ENCODE measurements at places on chromosomes 1 and 21.

DNA sequence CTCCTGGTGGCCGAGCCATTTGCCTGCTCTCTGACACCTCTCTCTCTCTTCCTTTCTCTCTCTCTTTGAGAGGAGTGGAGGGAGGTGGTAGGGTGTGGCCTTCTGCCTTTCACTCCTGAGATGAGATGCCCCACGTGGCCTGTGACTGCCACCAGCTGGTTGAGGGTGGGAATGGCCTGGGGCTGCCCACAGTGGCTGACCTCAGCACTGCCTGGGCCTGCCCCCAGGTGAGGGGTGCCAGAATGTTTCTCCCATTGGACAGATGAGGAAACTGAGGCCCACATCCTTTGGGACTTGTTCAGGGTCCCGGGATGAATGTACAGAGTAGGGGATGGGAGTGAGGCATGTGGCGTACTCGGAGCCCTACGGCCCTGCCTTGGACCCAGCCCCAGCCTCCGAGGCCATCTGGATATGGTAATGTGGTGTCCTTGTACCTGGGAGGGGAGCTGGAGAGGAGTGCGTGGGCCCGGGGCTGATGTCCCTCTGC is 12.7 kb upstream of the C1orf167 start:
- DNase-seq = peak; percentile 94

DNA sequence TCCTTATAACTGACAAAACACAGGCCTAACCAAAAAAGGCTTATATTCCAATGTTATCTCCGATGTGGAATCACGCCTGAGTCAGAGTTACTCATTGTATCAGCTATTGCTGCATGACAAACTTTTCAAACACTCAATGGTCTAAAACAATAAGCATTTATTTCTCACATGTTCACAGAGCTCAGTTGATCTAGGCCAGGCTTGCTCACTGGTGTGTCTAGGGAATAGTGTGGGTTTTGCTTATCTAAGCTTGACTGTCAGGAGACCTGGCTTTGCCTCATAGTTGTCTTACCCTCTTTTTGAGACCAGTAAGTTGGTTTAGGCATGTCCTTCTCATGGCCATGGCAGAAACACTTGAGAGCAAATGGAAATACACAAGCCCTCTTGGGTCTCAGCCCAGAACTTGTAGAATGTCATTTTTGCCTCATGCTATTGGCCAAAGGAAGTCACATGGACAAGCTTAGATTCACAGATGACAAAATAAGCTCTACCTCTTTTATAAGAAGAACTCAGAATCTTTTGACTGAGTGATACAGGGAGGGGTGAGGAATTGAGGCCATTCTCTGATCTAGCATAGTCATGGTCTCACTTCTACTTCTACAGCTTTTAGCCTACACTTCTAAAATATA is 130.8 kb downstream of the HMCN1 start:
- DNase-seq = no peak

DNA sequence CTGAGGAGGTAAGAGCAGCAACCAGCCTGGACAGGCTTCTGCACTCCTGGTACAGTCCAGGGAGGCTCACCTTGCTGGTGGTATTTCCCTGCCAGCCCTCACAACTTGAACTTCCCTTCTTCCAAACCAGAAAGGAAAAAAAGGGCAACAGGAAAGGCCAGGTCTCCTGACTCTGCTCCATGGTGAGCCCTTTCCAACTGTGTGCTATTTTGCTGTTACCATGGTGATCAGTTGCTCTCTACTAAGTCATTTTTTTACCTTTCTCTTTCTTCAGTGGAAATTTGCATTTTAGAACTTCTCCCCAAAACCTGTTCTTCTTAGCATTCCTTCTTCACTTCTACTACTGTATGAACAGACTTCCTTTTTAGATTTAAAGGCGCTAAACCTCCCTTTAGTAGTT is 164.3 kb downstream of the GRIK1 start:
- DNase-seq = no peak

DNA sequence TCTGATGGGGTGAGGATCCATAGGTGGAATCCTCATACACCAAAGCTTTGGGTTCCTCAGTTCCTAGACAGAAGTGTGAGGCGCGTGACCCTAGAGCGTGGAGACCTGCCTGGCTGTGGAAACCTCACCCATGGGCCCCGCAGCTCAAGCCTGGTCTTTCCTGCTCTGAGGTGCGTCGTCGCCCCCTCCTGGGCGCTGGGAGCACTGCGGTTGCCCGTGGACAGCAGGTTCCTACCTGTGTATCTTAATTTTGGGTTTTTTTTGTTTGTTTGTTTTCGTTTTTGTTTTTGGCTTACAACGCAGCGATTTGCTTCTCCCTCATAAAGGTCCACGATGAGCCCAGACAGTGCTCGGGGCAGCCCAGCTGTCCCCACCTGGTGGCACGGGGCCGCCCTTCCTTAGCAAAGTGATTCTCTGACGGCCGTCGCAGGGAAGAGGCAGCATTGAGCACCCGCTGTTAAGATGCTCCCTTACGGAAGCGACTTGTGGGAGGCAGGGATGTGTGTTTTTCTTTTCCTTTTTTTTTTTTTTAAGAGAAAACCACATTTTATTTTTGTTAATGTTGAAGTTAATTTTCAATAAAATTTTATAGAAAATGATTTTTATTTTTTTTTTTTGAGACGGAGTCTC is 36.5 kb upstream of the TRAPPC10 start:
- peak; percentile 88 for DNase-seq

DNA sequence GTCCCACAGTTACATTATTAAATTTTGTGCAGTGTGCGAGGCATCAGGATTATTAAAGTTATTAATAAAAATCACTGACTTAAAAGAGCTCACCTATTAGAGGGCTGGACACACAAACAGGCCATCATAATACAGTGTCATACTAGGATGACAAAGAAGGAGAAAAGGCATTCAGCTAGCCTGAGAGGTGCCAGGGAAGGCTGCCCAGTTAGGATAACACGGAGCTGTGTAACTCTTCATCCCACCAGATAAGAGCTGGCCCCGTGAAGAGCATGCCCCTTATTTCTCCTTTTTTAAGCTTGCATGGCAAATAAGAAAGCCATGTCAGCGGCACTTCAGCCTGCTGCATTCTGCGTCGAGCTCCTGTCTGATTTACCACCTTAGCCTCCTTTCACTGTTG is 109.5 kb downstream of the KCNK1 start:
- no peak for DNase-seq

DNA sequence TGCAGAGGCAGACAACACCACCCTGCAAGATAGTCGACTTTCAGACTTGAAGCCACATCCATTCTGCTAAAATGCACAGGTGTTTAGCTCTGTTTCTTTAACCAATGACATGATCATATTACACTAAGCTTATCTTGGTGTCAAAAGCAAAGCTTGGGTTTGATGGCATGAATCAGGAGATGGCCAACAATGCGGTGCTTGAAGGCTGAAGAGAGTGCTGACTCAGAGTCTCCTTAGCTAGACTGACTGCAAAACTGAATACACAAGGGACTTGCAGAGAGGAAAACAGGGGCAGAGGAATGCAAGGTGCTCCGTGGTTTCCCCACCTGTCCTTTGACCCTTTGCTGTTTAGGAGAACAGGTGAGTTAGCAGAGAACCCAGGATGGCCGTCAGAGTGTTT is 262.6 kb downstream of the SIPA1L2 start:
- DNase-seq = no peak

DNA sequence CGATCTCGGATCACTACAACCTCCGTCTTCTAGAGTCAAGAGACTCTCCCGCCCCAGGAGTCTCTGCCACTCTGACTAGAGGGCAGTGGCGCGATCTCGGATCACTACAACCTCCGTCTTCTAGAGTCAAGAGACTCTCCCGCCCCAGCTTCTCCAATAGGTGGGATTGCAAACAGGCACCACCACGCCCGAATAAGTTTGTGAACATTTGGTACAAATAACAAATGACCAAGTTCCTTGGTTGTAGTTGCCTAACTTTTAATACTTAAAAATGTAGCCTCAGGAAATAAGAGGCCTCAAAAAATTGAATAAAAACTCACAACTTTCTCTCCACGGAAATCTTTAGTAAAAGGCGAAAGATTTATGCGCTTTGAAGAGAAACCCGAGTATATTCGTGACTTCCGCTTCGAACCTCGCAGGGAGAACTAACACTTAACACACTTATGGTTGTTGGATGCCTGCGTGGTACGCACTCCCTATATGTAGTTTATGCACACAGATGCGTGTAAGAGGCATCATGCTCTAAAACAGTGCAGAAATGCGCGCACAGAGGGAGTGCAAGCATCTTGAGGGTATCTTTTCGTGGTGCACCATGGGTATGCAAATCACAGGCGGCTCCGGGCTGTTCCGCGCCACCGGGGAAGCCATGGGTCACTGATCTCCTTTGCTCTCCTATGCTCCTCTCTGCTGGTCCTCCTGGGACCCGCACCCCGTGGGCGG is 11.4 kb downstream of the BTBD19 start:
- DNase-seq = peak; percentile 72

GRCh38 chr1:11985851-11986250 is 5.6 kb downstream of the MFN2 start:
- no peak for DNase-seq

DNA sequence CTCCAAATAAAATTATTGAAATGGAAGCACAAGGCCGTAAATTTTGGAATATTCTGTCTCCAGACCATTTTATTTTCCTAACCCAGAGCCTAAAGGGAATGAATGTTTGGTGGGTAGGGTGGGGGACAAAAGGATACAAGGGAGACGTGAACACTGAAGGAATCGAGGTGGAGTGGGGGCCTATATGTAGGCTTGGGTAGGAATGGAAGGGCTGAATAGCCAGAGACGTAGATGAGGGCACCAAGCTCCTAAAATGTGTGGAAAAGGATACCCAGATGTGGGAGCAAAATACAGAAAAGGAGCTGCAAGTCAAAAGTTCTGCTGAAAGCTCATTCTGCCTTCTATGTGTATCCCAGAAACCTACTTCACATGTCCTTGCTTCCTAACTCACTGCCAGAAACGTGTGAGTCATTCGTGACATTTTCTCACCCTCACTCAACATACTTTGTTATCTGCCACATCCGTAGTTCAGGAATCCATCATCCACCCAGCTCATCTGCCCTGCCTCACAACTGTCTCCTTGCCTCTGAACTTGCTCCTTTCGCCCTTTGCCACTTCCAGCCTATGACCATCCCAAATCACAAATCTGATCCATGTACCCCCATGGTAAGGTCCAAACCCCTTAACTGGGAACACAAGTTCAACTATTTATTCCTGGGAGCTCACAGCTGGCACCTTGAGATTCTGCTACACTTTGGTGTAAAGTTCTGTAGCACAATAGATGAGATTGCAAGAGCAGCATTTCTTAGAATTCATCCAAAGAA is 84.1 kb upstream of the PRDX6 start:
- DNase-seq = no peak

- DNase-seq = no peak
These were observed 15.4 kb upstream of the OPRD1 start for GRCh38 chr1:28796352-28797211.

DNA sequence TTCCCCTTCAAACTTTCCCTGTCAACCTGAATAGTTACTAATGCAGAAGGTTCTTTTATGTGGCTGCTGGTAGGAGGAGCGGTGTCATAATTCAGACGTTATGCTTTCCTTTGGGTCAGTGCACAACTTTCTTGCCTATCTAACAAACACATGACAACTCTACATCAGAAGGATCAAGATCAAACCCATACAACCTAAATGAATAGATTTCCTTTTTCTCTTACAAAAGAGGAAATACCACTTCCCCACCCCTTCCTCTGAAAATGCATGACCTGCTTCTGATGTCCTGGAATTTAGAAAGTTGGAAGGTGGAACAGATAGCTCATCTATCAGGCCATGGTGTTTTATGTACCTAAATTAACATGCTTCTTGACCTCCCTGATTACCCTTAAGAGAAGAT is 75.7 kb upstream of the ADGRL4 start:
- DNase-seq = no peak

- DNase-seq = peak; percentile 56
These were observed 130.3 kb upstream of the DPYD start for GRCh38 chr1:98051065-98051675.

GRCh38 chr1:176033881-176034280 is 173.2 kb downstream of the COP1 start:
- no peak for DNase-seq

DNA sequence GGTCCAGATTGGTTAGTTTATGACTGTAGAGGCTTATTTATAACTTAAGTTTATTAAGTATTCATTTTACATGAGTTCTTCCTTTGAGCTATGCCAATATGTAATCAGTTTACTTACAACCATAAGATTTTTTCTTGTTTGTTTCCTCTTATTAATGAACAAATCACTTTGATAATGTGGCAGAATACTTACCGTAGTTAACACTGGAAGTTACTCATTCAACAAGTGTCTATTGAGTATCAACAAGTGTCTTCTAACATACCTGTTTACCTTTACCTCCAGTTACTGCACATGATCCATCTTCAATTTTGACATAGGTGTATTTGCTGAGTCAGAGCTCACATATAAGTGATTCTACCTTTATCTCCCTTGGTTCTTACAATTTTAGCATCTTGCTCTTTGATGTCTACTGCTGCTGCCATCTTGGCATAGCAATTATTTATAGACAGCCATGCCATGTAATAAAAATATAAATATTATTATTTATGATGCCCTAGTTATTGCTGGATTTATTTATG is 205.7 kb downstream of the NCAM2 start:
- DNase-seq = no peak

DNA sequence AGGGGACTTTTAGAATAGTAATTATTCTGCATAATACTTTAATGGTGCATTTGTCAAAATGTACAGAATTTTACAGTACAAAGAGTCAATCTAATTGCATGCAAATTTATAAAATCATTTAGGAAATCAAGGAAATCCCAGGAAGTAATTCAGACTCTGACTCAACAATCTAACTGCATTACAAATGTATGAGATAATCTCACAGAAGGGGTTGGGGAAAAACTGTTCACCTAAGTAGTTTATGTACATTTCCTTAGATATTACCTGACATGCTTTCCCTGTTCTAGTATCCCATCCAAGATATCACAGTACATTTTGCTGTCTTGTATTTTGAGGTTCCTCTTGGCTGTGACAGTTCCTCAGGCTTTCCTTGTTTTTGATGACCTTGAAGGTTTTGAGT is 4.7 kb downstream of the CRB1 start:
- no peak for DNase-seq

GRCh38 chr1:199774433-199775089 is 252.9 kb upstream of the NR5A2 start:
- DNase-seq = no peak

- DNase-seq = no peak
These were observed 1420.4 kb upstream of the PRMT6 start for GRCh38 chr1:105636052-105636451.

- DNase-seq = no peak
These were observed 15.3 kb upstream of the AGPAT3 start for GRCh38 chr21:43849532-43850299.

DNA sequence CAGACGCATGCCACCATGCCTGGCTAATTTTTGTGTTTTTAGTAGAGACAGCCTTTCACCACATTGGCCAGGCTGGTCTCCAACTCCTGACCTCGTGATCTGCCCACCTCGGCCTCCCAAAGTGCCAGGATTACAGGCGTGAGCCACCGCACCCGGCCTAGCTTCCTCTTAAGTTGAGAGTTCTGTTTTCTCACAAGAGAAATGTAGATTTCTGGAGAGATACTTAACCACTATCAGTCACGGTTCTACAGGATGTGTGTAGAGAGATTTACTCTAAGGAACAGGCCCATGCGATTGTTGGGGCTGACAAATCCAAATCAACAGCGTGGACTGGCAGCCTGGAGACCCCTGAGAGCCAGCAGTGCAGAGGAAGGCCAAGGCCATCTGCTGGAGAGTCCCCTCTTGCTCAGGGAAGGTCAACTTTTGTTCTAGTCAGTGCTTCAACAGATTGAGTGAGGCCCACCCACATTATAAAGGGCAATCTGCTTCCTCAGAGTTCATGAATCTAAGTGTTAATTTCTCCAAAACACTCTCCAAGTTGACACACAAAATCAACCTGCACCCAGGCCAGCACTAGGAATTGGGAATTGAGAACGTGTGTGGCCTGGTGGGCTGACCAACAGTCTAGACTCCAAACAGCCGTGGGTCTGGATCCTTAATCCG is 38.7 kb downstream of the CHAF1B start:
- DNase-seq = no peak
